ENCODE measurements at places on chromosomes 2 and 18.

- DNase-seq: no peak
Observed at GRCh38 chr2:20643826-20644225, 7.1 kb downstream of the HS1BP3 start.

DNA sequence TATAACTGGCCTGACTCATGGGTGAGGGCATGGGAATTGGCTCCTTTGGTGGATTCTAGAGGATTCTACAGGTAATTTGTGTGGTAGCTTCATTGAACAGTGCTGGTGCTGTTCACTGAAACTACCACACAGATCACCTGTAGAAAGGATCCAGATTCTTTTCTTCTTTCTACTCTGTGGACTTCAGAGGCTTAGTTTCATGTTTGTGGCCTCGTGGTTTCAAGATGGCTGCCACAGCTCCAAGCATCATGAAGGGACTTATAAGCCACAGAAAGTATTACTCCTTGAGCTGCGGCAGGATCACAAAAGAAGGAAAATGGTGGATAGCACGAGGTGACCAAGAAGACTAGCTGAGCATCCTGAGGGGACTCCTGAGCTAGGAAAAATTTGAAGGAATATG is 88.9 kb downstream of the ADCYAP1 start:
- no peak for DNase-seq

DNA sequence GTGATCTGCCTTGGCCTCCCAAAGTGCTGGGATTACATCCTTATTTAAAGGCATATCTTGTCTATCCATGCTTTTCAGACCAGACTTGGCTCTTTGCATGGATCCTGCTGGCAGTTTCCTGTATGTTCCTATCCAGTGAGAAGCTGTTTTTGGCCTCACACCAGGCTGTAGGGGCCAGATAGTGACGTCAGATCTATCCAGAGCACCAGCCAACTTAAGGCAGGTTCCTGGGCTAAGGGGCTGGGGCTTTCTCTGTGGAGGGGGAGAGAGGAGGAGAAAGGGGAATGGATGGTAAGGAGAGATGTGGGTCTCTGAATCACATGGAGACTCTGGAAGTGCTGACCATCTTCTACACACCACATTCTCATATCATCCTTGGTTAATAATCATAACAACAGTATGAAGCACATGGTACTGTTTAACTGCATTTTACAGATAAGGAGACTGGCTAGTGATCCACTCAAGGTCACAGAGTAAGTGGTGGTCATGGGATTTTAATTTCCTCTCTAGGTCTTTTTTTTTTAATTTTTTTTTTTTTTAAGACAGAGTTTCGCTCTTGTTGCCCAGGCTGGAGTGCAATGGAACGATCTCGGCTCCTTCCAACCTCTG is 2.0 kb upstream of the FAM117B start:
- no peak for DNase-seq

DNA sequence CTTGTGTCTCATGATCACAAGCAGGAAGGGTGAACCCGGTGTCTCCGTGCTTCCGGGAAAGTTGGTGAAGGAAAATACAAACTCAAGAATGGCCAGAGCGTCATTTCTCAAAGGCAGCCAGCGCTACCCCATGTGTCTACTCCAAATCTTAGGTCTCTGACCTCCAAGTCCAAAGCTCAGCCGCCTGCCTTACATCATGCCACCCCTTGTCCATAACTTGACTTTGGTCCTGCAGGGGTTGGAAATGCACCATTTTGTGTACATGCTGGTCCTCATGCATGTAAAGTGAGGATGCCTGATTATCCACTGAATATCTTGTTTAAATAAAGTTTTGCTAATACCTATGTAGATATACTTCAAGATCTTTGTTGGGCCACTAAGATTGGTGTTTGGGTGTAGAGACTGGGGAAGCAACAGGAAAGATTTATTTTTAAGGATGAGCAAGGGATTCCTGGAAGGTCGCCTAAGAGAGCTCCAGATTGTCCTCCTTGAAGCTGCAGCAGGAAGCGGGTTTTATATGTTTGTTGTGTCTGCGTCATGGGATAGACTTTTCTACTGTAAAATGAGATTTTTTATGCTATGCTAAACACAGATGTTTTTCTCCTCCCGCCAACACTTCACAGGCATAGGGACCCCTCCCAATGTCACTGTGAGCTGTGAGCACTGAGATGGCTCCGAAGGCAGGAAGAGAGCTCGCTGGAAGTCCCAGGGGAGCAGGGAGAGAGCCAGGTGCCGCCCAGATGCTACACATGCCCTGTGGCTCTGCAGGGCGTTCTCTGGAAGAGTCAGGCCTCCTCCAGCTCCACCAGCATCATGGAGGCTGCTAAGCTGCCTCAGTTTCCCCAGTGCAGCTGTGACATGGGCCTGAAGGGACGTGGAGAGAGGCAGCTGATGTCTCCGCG is 176.2 kb upstream of the HDAC4 start:
- no peak for DNase-seq

GRCh38 chr18:74819433-74820059 is 221.9 kb downstream of the ZNF407 start:
- DNase-seq: no peak

GRCh38 chr2:150587547-150588505 is 100.4 kb upstream of the RND3 start:
- no peak for DNase-seq

- DNase-seq: no peak
Observed at GRCh38 chr2:32910883-32911598, 35.7 kb upstream of the LTBP1 start.
